Fibroblast of skin of left quadriceps (primary cell): ENCODE measurements at places on chromosomes 3 and 15.
A peak's percentile ranks its signal among the peaks of the same experiment; 100 is the strongest.

- DNase-seq: no peak
Observed at GRCh38 chr3:73955494-73956070, 330.8 kb upstream of the PDZRN3 start.

DNA sequence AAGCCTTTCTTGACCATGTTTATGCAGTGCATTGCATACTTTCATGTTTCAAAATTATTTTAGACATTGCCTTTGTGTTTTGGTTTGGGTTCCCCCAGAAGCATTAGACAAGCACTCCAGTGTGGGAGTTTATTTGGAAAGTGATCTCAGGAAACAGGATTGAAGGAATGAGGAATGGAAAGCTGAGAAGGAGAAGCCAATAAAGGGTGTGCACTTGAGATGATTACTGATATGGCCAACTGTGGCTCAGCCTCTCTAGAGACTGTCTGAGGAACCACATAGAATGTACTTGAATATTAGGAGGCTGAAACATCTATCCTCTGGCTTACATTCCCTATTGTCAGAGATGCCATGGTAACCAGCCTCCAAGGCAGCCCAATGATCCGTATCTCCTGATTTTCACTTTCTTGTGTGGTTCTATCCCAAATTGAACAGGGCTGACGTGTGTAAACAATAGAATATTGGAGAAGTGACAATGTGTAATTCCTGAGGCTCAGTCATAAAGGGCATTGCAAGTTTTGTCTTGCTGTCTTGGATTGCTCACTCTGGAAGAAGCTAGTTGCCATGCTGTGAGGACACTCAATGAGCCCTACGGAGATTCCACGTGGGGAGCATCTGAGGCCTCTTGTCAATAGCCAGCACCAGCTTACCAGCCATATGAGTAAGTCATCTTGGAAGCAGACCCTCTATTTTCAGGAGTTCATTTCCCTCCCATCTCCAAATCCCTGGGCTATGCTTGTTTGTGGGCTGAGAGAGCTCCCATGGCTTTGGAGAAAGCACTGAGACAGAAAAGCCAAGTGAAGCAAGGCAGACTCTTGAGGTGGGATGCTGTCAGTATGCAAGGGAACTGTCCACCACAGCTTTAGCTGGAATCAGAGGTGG lies 84.7 kb downstream of the SCN11A start:
- DNase-seq: no peak

GRCh38 chr15:101596633-101597032 lies 55.5 kb downstream of the TM2D3 start:
- no peak for DNase-seq

GRCh38 chr15:71060983-71061382 lies 54.3 kb upstream of the THSD4 start:
- no peak for DNase-seq

DNA sequence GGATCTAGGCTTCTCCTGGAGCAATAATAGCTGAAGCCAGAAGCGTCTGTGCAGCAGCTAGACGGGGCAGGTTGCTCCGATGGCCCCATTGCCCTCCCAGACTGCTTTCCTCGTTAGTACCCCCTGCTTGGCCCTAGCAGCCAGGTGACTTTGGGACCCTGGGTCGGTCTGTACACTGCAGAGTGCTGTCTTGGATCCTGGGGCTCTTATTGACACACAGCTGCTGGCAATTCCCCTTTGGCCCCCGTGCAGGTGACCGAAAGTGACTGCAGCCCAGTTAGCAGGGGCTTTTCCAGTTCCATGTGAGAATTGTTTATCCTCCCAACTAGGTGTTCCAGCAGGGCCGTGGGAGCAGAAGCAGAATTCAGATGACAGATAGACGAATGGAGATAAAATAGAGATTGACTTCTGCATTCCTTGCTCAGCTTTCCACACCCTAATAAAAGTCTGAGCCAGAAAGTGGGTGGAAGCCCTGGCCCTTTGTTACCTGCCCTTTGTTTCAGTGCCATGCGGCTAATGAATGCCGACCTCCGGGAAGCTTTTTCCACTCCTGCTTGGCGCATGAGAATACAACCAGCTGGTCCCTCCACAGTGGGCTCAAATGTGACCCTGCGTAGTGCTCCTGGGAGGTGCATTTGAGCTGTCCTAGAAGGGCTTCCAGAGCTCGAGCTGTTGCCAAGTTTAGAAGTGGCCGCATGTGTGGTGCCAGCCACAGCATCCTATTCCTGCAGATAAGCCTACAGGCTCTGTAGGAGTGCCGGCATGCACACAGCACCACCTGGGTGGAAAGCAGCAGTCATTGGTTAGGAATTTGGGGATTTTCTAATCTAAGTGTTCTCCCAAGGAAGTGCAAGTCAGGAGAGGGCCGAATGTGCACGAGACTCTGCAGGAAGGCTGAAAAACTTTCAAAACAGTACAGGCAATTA lies 94.4 kb downstream of the SLCO3A1 start:
- no peak for DNase-seq

GRCh38 chr3:122146466-122146865 lies 37.0 kb upstream of the CASR start:
- no peak for DNase-seq

DNA sequence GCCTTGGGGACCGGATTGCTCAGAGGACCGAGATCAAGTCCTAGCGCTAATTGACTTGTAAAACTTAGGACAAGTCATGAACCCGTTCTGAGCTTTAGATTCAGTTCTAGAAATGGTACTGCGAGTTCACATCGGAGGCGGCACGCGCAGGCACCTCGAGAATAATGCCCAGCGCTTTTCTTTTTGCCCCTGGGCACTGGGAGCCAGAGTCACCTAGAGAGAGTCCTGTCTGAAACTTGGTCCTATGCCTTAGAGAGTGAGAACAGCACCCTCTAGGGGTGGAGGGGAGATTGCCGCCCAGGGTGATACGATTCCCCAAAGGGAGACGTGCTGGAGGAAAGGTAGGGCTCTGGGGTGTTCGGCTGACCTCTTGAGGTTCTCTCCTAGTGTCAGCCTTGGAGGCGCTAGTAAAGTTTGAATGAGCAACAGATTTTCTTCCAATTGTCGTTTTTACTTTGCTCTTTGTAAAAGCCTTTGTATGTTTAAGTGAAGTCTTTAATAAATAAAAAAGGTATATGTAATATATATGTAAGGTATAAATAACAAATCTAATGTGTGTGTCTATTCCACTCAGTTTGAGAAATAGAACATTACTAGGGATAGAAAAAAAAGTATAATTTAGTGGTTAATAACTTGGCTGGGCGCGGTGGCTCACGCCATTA lies 826 bp downstream of the EEF1AKMT4 start:
- DNase-seq: peak; percentile 67

GRCh38 chr3:22836131-22836530 lies 367.0 kb upstream of the UBE2E2 start:
- no peak for DNase-seq

GRCh38 chr3:170730071-170730812 lies 139.8 kb downstream of the RPL22L1 start:
- DNase-seq: no peak

DNA sequence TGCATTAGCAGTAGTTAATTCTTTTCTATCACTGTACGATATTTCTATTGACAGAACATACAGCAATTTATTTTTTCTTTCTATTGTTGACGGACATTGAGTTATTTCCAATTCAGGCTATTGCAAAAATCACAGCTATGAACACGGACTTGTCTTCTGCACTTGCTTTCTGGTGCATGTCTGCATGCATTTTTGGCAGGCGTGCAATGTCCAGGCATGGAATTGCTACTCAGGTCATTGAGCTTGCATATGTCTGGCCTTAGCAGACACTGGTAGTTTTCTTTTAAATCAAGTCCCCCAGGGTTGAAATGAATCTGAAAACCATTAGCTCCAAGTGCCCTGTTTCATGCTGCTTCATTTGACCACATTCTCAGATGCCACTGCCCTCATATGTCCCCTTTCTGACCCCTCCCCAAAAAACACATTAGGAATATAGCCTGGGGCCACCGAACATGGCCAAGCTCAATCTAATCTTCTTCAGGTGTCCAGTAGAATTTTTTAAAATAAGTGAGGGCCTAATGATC lies 72.8 kb downstream of the LRIG1 start:
- DNase-seq: no peak

DNA sequence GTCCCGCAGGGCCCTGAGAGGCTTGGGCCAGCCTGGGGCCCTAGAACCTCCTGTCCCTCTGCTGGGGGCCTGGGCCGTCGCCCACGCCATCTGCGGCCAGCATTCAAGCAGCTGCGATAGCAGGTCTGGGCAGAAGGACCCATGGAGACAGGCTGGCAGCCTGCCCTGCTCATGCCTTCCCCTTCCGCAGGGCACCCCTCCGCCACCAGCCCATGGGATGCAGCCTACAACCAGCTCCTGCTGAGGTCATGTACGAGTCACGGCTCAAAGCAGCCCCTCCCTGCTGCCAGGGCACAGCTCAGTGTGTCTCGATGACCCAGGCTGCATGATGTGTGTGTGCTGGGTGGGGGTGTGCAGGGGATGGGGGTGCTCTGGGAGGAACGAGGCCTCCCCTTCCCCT lies 27.8 kb downstream of the DUSP7 start:
- DNase-seq: no peak

GRCh38 chr15:66019368-66019767 lies 150.1 kb downstream of the RAB11A start:
- no peak for DNase-seq

DNA sequence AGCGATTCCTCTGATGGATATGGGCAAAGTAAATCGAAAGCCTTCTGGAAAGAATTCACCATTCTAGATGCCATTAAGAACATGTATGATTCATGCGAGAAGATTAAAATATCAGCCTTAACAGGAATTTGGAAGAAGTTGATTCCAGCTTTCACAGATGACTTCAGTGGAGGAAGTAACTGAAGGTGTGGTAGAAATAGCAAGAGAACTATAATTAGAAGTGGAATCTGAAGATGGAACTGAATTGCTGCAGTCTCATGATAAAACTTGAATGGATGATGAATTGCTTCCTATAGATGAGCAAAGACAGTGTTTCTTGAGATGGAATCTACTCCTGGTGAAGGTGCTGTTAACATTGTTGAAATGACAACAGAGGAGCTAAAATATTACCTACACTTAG lies 30.1 kb upstream of the TBC1D23 start:
- DNase-seq: no peak

DNA sequence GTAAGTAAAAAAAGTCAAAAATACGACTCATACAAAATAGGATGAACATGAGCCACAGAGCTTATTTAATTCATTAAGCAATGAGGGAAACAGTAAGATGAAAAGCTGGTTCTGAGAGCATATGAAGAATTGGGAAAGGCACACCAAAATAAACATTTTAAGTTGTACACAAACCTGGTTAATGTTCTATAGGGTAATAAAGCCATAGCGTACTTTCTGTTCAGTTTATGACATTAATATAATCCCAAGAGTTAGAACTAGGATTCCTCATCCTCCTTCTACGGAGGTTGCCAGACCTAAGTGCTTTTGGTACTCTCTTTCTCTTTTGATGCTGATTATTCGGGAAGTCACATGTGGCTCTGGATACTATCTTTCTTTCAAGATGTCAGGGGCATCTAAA lies 41.4 kb downstream of the CLEC3B start:
- DNase-seq: no peak

DNA sequence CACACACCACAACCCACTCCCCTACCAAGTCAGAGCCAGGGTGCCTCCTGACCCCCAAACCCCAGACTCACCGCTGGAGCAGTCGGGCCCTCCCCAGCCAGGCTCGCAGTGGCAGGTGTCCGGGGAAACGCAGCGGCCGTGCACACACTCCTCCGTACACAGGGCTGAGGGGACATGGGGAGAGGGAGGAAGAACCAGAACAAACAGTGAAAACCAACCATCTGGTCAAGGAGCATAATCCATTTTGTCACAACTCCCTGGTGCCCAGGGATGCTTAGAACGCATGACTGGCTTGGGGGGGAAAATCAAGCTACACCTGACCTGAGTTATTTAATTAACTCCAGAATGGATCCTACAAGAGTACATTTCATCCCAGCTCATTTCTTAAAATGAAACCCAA lies 159.2 kb downstream of the MEGF11 start:
- no peak for DNase-seq

DNA sequence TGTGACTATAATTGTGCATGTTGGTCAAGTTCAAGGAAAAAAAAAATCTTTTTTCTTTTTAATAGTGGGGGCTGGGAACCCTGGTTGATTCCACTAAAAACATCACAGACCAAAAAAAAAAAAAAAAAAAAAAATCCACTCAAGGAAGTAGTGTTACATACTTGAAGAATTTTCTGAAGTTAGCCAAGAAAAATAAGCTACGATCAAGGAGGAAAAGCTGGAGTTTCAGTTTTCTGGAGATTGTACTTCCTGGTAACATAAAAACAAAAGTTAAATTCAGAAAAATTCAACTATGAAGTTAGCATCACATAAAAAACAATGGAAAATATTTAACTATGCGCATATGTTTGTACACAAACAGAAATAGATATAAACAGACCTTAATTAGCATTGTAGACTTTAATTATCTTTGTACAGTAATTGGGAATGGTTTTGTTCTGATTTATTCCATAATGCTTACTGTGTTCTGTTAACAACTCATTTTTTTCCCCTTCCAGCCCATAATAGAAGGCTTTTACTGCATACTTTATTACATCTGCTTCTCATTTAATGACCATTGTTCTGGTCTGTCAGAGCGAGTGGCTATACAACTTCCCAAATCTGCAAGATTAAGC lies 194.3 kb downstream of the RORA start:
- peak; percentile 63 for DNase-seq

DNA sequence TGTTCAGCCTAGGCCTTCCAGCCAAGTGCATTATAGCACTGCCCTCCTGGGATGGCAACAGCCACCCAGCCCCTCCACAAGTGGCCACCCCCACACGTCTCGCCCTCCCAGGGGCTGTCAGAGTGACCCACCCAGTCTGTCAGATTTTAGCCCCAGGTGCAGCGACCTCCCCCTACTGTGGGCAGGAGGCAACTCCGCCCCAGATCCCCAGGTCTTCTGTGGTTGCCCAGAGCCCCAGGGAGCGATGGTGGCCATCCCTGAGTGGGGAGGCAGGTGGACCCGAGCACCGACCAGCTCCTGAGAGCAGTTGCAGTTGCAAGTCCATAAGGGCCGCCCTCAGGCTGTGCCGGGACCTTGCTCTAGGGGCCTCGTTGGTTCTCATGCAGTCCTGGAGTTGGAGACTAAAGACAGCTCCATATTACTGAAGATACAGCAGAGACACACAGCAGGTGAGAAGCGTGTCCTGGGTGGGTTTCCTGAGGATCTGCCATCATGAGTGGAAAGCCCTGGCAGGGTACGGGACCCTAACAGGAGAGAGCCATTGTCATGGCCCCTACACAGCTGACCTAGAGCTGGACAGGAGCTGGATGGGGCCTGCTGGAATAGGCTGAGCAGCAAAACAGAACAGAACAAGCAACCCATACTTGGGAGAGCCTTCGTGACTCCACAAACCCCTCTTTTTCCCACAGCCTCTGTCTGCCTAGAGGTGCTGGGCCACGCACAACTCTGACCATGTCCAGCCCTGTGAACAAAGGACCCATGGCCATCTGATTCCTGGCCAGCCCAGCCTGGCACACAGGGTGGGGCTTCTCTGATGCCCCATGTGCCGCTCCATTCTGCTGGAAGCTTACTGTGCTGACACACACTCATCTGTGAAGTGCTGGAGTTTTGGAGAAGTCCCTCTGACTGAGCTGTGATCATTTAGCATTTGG lies 110.3 kb upstream of the ALDH1A3 start:
- no peak for DNase-seq

DNA sequence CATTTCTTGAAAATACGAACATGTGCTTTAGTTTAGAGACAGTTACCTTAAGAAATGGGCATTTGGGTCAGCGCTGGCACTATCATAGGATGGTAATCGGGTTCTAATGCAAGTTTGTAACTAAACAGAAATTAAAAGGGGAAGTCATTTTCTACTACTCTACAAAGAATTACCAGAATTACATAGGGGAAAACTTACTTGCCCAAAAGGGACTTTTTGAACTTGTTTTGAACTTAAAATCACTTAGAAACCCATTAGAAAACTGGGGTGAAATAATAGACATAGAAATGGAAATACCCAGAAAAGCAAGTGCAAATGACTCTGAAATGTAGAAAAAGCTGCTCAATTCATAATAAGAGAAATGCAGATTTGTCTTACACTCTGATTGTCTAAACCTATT lies 44.9 kb downstream of the SPATA16 start:
- no peak for DNase-seq
